Inflammatory macrophage treated with lipopolysaccharide for 1 hour (primary cell): ENCODE measurements at places on chromosomes 2 and 18.

DNA sequence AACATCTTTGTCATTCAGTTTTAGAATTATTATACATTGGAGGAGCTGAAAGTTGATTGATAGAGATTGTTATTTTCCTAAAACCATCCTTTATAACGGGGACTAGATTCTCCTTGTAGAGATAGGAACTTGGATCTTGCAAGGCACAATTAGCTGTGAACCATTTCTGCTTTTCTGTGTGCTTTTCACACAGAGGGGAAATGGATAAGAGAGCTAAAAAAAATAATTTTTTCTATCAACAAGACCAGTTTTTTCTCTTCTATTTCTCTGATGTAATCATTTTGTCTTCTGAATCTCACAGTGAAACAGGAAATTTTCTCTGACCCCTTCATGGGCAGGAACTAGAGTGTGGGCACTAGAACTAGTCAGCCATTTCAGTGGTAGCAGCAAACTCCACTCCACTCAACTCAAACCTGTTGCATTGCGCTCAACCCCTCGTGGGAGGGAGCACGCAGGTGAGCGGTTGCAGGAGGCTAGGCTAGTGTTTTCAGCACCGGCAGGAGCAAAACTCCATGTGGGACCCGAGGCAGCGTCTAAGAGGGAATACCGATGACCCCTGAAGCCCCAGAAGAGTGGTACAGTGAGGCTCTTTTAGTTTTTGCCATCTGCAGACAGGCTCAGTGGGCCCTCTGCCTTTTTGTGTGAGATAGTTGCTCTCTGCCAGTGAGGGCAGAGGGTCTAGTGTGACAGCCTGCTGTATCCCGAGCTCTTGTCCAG, 24.0 kb upstream of the SLC39A10 start:
- peak; percentile 51 for DNase-seq

DNA sequence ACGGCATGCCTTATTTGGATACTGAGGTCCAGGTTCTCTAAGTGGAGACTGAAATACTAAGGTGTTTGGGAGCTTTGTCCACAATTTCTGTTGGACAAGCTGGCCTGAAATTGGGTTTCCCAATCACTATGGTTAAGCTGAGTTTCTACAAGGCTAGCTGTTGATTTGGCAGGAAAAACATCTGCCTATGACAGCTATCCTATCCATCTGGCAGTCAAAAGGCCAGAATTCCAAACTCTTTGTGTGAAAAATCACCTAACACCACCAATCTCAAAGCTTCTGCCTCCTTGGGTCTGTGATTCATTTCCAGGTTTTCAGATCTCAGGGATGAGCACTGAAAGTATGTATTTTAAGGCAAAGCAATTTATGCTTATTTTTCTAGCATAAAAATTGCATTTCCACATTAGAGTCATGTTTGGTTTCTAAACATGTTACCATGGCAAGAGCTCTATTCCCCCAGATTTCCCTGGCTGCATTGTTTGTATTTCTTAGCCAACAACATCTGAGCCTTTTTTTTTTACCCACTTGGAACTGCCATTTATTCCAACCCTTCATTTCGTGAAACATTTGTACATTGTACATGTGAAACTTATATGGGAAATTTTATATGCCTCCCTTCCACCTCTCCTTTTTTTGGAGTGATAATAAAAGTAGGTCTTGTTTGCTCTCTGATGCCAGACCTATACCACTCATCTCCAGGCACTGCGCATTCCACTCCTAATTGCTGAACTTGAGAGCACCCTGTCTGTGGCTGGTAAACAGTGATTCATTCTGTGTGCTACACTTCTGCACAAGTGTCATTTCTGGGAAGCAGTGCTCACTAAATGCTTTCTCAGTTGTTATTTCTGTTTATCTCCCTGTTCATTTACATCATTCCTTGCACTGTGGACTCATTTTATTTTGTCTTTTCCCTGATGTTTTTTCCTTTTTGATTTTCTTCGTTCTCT, 15.9 kb upstream of the CCDC85A start:
- no peak for DNase-seq

GRCh38 chr18:57776767-57777166, 26.3 kb downstream of the ATP8B1 start:
- no peak for DNase-seq

DNA sequence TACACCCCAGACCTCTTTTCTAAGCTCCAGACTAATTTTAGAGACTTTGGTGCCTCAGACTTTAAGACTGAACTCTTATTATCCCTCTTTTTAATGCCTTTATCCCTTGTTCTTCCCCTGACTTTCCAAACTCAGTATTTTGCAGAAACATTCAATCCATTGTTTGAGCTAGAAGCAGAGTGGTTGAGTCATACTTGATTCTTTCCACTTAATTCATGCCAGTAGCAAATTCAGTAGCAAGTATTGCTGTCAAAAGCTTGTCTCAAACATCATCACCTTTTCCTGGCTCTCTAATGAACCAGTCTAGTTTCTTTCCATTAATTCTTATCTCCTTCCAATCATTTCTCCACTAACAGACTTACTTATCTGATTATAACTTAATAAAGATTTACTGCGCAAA, 699.7 kb upstream of the ZNF804A start:
- no peak for DNase-seq

GRCh38 chr2:61405813-61406212, 65.1 kb downstream of the USP34 start:
- no peak for DNase-seq

GRCh38 chr2:52594026-52594425, 1173.6 kb upstream of the CHAC2 start:
- no peak for DNase-seq

GRCh38 chr2:152497481-152498052, 162.6 kb downstream of the FMNL2 start:
- peak; percentile 67 for DNase-seq

- no peak for DNase-seq
These were observed 3.3 kb upstream of the PROC start for GRCh38 chr2:127414638-127415592.

DNA sequence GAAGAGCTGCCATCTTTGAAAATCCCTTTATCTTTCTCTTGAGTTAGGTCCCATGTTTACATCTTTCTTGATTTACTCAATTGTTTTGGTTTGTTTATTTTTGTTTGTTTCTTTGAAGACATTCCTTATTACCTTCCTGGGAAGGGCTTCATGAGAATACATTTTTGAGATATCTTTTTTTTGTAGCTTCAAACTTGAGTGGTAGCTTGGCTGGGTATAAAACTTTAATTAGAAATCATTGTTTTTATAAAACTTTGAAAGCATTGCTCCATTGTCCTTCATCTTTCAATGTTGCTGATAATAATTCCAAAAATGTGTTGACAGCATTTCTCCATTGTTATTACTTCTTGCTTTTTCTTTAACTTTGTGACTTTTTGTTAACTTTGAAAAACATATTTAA, 145.9 kb upstream of the RBMS1 start:
- no peak for DNase-seq
